ENCODE measurements at places on chromosomes 5 and 9. TPM values are rescaled to one million over a fixed set of nuclear protein-coding genes. Genes with fewer than 3 reads are reported as not detected.

GRCh38 chr9:108631496-108632285 lies 224.1 kb downstream of the ACTL7B start:
- no peaks in the 10 kb centered on the region for H3K4me1 ChIP-seq
- DNase-seq, result no peak
- no peak overlapping the region for H3K4me3 ChIP-seq
- H3K27ac ChIP-seq, result no peak overlapping the region

- no peak for DNase-seq
- no peak overlapping the region for H3K27ac ChIP-seq
- H3K36me3 ChIP-seq, result no peaks in the 10 kb centered on the region
- no peaks in the 10 kb centered on the region for H3K4me1 ChIP-seq
- no peak overlapping the region for H3K4me3 ChIP-seq
Observed at GRCh38 chr5:64000096-64000495, 37.9 kb upstream of the HTR1A start.

DNA sequence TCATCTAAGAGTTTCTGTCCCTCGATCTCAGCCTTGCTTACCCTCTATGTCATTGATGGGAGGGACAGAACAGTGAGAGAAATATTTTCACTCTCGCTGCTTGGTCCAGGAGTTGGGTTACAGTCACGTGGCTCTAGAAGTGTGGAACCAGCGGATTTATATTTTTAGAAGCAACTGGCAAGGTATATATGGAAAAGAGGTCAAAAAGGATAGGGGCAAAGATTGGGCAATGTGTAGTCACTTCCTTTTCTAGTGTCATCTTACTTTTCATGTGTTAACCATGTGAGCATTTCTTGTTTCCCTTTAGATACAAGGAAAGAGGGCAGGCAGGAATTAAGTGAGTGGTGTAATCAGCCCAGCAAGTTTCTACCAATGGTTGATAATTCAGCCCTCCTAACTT lies 111.5 kb upstream of the ZNF366 start:
- H3K4me1 ChIP-seq, result no peaks in the 10 kb centered on the region
- H3K36me3 ChIP-seq, result no peaks in the 10 kb centered on the region
- no peak overlapping the region for H3K4me3 ChIP-seq

The PDLIM4 gene
- polyA plus RNA-seq, result 2.8 TPM

The IL3 gene
- not detected for polyA plus RNA-seq

GRCh38 chr9:128120061-128120740 lies 7.3 kb downstream of the PTGES2 start:
- H3K4me3 ChIP-seq, result no peak overlapping the region
- H3K4me1 ChIP-seq, result peaks cover under 1% of the 10 kb centered on the region
- DNase-seq, result peak; percentile 23

DNA sequence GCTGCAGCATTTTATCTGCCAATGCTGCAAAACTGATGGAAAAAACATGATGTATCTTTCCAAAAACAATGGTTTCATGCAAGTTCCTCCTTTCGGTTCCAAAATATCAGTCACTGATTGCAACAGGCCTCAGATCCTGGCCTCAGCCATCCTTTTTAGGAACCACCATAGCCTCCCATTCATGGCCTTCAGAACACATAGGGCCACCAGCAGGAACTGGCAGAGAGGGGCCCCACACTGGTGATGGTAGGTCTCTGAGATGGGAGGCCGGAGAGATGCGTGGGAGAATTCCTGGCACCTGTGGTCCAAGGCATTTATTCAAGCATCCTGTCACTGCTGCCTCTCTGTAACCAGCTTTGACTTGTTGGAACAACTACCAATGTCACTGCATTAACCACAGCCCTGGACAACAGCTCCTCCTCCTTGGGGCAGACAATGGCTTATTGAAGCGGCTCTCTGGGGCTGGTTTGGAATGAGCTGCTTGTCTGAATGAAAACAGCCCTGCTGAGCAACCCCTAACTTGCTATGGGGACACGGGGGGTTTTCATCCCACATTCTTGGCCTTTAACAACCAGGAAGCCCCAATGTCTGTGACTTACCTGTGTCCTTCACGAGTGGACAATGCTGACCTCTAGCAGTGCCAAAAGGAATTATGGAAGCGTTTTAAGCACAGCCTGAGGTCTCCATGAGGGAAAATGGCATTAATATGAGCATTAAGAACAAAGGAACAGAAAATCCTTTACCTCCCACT lies 108.1 kb downstream of the LHFPL2 start:
- peaks cover 15% of the 10 kb centered on the region for H3K4me1 ChIP-seq
- H3K27ac ChIP-seq, result peak overlapping the region; percentile 15
- no peaks in the 10 kb centered on the region for H3K36me3 ChIP-seq
- H3K4me3 ChIP-seq, result no peak overlapping the region
- H3K27me3 ChIP-seq, result no peaks in the 10 kb centered on the region
- peak; percentile 57 for DNase-seq

The LECT2 gene
- not detected for polyA plus RNA-seq

The ECSCR gene
- 24.8 TPM for polyA plus RNA-seq

The RELL2 gene
- polyA plus RNA-seq, result 37.6 TPM

The NDUFS4 gene
- polyA plus RNA-seq, result 48.3 TPM

The SLCO6A1 gene
- 0.56 TPM for polyA plus RNA-seq

GRCh38 chr5:89377767-89378455 lies 494.9 kb upstream of the MEF2C start:
- no peaks in the 10 kb centered on the region for H3K36me3 ChIP-seq
- DNase-seq, result no peak
- no peak overlapping the region for H3K27ac ChIP-seq
- H3K27me3 ChIP-seq, result no peaks in the 10 kb centered on the region

- no peaks in the 10 kb centered on the region for H3K27me3 ChIP-seq
- no peak overlapping the region for H3K4me3 ChIP-seq
- no peak overlapping the region for H3K27ac ChIP-seq
- H3K4me1 ChIP-seq, result no peaks in the 10 kb centered on the region
- H3K36me3 ChIP-seq, result no peaks in the 10 kb centered on the region
- DNase-seq, result no peak
Observed at GRCh38 chr5:66945389-66946349, 250.9 kb downstream of the CD180 start.

GRCh38 chr5:170219615-170220014 lies 13.2 kb upstream of the C5orf58 start:
- no peaks in the 10 kb centered on the region for H3K4me1 ChIP-seq
- no peaks in the 10 kb centered on the region for H3K27me3 ChIP-seq
- no peak overlapping the region for H3K27ac ChIP-seq
- H3K36me3 ChIP-seq, result no peaks in the 10 kb centered on the region

GRCh38 chr9:15238646-15239045 lies 68.4 kb downstream of the TTC39B start:
- no peak overlapping the region for H3K27ac ChIP-seq
- H3K36me3 ChIP-seq, result no peaks in the 10 kb centered on the region
- DNase-seq, result no peak
- peaks cover 9% of the 10 kb centered on the region for H3K4me1 ChIP-seq
- no peak overlapping the region for H3K4me3 ChIP-seq

GRCh38 chr5:119322948-119323537 lies 32.8 kb upstream of the TNFAIP8 start:
- no peak overlapping the region for H3K4me3 ChIP-seq
- H3K27ac ChIP-seq, result no peak overlapping the region
- no peaks in the 10 kb centered on the region for H3K36me3 ChIP-seq

The GMCL2 gene
- not detected for polyA plus RNA-seq

GRCh38 chr5:86841000-86841644 lies 223.4 kb downstream of the COX7C start:
- no peak overlapping the region for H3K27ac ChIP-seq
- no peak for DNase-seq
- no peaks in the 10 kb centered on the region for H3K4me1 ChIP-seq
- H3K4me3 ChIP-seq, result no peak overlapping the region
- H3K27me3 ChIP-seq, result no peaks in the 10 kb centered on the region
- no peaks in the 10 kb centered on the region for H3K36me3 ChIP-seq

DNA sequence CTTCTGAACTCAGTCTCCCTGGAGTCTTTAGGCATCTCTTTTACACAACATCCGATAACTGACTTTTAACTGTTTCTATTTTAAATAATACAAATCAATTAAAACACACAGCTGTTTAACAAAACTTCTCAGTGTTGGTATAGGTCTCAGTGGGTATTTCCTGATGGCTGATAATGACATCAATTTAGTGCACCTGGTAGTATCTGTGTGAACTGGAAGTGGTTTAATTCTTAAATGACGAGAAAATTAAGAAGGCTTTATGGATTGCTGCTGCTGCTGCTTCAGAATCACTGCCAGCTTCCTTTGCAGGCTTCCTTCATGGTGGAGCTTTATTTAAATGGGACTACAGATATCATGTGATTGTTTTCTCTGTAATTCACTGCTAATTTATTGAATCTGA lies 92.3 kb downstream of the RPS23 start:
- no peak overlapping the region for H3K4me3 ChIP-seq
- no peaks in the 10 kb centered on the region for H3K4me1 ChIP-seq
